ENCODE measurements at places on chromosomes 4 and X.

- DNase-seq: no peak
Observed at GRCh38 chr4:3401436-3402171, 40.2 kb upstream of the HGFAC start.

GRCh38 chr4:184913356-184914143 lies 87.8 kb upstream of the ACSL1 start:
- no peak for DNase-seq

GRCh38 chrX:12421918-12422317 lies 283.6 kb downstream of the FRMPD4 start:
- DNase-seq: no peak

DNA sequence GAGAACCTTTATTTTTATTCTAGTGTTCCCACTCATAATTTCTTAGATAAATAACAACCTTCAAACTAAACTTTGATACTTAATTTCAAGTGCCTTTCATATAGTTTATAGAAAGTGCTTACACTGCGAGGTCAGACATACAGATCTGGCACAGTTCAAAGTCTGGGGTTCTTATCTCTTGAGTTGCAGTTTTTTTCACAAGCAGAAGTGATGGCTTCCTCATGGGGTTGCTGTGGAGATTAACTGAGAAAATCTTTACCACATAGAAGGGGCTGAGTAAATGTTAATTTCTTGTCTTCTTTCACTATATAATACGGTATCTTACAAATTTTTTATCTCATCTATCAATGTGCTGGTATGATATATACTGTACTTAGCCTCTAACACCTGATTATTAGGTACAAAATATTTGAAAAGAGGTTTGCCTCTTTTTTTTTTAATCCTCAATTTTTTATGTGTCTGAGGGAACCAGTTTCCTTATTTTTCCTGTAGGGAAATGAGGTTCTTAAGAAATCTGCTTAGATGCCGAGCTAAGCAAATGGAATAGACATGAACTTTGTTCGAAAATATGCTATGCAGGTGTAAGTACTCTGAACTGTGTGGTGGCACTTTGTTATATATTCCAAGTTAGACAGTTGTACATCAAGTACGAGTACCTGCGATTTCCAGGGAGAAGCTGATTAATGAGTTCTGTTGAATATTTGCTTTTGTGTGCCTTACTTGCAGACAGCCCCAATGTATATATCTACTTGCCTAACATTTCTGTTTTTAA lies 3.3 kb downstream of the ING2 start:
- DNase-seq: no peak

DNA sequence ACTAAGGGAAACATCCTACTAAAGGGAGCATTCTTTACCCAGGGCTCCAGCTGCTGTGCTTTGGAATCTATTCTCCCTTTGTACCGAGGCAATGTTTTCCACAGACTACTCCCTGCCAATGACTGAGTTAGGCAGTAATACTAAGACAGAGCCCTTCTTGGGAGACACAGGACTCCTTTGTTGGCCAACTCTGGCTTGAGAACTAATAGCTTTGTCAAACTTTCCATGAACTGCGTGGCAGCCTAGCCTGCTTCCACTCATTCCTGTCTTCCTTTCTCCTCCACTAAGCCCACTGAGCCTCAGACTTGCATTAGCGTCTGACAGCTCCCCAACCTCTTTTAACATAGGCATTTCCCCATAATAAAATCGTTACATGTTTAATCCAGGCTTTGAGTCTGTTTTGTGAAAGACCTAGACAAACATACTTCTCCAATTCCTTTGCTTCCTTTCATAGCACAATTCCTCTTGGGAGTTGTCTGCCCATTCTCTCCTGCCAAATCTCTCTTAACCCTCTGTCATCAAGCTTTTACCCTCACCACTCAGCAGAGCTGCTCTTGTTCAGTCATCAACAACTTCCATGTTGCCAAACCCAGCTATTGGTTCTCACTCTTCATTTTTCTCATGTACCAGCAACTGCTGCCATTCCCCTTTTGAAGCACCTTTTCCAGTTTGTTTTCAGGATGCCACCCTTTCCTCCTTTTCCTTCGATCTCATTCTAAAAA lies 300.3 kb upstream of the IGFBP7 start:
- no peak for DNase-seq

Measured in endothelial cell (in vitro differentiated cells).